GM23248 (cell line): ENCODE measurements at places on chromosomes 3 and 15. TPM values are rescaled to one million over a fixed set of nuclear protein-coding genes. Genes with fewer than 3 reads are reported as not detected.

- no peak overlapping the region for H3K4me3 ChIP-seq
- peaks cover 58% of the 10 kb centered on the region for H3K27me3 ChIP-seq
- no peaks in the 10 kb centered on the region for H3K36me3 ChIP-seq
Measured at GRCh38 chr3:55755516-55756205, 268.6 kb upstream of the WNT5A start.

DNA sequence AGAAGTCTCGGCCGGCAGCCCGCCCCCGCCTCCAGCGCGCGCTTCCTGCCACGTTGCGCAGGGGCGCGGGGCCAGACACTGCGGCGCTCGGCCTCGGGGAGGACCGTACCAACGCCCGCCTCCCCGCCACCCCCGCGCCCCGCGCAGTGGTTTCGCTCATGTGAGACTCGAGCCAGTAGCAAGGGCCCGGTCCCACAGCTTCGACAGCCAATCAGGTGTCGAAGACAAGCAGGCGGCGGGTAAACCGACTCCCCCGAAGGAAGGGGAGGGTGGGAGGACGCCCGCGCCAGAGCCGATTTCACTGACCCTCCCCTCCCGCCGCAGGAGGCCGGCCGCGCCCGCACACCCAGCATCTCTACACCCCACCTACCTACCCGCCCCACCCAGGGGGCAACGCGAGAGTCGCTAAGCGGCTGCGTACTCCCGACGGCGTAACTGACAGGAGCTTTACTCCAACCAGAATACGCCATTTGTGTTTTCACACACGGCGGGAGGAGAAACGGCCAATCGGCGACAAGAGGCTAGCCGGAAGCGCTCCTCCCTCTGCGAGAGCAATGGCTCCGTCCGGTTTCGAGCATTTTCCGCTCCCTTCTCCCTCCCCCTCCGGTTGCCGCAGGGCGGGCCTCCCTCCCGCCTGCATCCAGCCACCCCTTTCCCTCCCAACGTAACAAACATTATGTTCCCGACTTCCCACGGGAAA lies 633 bp upstream of the SETD5 start:
- peaks cover 34% of the 10 kb centered on the region for H3K36me3 ChIP-seq
- H3K27me3 ChIP-seq, result no peaks in the 10 kb centered on the region

DNA sequence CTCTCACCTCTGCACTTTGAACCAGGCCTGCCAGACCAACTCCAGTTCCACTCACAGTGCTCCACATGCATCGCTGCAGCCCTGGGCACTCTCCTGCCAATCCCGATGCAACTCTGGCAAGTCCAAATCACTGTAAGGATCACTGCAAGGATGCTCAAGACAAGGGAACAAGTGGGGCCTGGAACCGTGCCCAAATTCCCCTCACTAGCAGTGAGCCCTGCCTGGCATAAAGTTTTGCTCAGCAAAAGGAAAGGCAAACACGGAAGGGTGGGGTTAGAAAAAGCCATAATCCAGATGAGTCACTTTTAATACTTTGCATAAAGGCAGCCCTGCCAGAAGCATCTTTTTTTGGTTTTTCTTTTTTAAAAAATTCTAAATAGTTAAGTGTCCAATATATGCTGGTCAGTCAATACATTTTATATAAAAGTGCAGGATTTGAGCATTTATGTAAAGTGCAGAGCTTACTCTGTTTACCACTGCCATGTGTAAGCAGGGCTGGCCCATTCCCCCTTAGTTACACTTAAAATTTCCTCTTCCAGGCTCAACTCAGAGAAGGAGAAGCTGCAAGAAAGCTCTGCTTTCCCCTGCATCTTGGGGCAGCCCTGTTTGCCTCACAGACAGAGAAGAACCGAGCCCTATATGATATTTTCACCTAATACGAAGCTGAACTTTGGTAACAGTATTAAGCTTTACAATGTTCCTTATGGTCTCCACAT lies 102.2 kb downstream of the CD47 start:
- H3K27me3 ChIP-seq, result no peaks in the 10 kb centered on the region
- H3K36me3 ChIP-seq, result no peaks in the 10 kb centered on the region
- no peak overlapping the region for H3K4me3 ChIP-seq

The FGF12 gene
- not detected in 2 replicates for total RNA-seq

The BDH1 gene
- 0.38 and 3.4 TPM in 2 replicates for total RNA-seq

- H3K4me1 ChIP-seq, result no peaks in the 10 kb centered on the region
- no peaks in the 10 kb centered on the region for H3K27me3 ChIP-seq
Measured at GRCh38 chr3:4232798-4233197, 70.4 kb upstream of the SETMAR start.

DNA sequence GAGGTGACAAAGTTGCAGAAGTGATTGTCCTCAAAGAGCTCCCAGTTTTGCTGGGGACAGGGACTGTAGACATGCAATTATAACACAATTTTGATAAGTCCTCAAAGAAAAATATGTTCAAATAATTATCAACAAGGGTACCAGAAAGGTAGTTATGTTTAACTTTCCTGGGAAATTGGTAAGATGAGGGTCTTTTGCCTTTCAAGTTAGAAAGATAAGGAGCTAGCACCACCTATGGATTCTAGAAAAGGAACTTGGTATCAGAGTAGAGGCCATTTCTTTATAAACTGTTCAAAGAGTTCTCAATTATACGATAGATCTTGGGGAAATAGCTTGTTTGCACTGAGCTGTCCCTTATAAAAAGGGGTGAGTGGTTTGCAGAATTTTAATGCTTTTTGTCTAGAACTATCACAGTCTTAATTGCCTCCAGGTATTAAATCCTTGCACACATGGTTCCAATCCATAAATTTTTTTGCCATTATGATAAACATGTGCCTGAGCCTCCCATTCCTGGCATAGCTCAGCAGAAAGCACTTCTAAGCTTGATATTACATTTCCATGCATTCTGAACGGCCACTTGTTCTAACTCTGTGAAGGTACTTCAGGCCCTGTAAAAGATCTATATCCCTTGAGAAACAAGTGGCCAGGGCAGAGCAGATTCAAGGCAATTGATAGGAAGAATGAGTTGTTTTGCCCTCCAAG lies 247.5 kb upstream of the LRIG1 start:
- no peaks in the 10 kb centered on the region for H3K36me3 ChIP-seq
- no peak overlapping the region for H3K27ac ChIP-seq
- no peak for DNase-seq
- peaks cover 3% of the 10 kb centered on the region for H3K27me3 ChIP-seq
- H3K4me1 ChIP-seq, result no peaks in the 10 kb centered on the region
- H3K4me3 ChIP-seq, result no peak overlapping the region

- H3K27ac ChIP-seq, result no peak within 1 kb of the TSS
- no peaks in the 10 kb centered on the region for H3K36me3 ChIP-seq
- H3K27me3 ChIP-seq, result no peaks in the 10 kb centered on the region
- H3K4me3 ChIP-seq, result no peak within 1 kb of the TSS
- DNase-seq, result no peak
Measured at GRCh38 chr3:148827585-148827984, at the start of gene CPB1. TSS of gene CPB1 (plus strand) at chr3:148827811. CDS start at chr3:148827824, 13 bp downstream.

DNA sequence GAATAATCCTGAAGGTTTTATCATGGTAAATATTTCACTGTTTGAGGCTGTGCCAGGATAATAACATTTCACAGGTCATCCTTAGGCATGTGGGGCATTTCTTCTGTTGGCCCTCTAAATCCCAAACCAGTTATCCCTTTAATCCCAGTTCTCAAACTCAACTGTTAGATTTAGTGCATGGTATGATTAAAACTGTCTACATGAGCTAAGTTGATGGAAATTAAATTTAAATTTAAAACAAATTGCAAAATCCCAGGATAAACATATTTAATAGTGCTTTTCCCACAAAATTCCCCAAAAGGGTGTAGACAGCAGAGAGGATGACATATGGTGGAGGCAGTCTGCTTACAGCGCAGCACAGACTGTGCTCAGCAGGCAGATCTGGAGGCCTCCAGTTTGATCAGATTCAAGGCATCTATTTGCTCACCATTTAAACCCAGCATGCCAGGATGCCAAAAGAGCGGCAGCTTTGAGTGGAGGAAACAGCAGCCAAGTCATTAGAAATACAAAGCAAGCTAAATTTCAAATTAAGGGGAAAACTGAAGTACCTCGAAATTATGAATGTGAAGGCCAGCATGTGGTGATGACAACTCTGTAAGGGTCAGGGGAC lies 325.8 kb downstream of the KCNH8 start:
- H3K4me1 ChIP-seq, result no peaks in the 10 kb centered on the region
- H3K27ac ChIP-seq, result no peak overlapping the region
- no peak overlapping the region for H3K4me3 ChIP-seq

DNA sequence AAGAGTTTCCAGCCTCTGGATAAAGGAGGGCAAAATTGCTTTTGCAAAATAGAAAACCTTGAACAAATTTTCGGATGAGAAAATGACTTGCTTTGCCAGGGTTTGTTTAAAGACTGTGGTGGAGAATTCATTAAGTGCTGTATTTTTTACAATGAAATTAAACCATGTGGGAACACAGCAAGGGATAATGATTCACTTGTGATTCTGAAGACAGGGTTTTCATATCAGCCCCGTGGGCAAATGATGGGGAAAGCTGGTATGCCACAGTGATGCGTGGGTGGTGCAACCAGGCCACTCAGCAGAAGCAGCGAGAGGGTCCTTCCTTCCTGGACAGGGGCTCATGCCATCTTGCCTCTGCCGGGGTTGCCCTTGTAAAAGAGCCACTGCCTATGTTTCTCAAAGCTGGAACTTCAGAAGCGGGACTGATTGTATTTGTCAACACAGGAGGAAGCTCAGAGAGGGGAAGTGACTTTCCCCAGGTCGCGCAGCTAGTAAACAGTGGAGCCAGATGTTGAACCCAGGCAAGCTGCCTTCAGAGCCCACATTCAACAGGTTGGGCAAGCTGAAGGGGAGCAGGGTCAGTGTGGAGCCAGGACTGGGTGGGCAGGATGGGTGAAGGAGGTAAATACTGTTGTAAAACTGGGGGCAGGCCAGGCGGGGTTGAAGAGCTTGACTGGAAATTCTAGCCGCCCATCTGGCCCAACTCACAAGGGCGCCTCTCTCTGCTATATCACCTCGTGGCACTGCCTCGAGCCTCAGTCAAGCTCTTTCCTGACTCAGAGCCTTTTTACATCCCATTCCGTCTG lies 79.1 kb downstream of the TOP2B start:
- H3K27me3 ChIP-seq, result no peaks in the 10 kb centered on the region
- H3K4me3 ChIP-seq, result no peak overlapping the region
- H3K36me3 ChIP-seq, result no peaks in the 10 kb centered on the region
- DNase-seq, result peak; percentile 31
- H3K4me1 ChIP-seq, result no peaks in the 10 kb centered on the region

The KBTBD12 gene
- not detected in 2 replicates for total RNA-seq

DNA sequence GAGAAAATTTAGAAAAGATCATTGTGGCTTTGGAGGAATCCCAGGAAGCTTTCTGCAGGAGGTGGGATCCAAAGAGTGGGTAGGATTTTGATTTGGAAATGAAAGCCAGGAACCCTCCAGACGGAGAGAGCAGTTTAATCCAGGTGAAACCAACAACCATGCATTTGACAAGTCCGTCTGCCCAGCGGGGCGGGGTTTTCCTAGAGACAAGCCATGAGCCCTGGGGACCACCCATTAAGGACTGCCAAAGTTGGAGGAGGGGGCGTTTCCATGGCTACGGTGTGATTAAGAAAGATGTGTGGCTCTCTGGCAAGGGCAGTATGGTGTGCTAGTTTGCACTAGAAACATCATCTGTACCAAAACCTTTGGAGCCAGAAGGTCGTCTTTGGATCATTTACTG lies 53.4 kb downstream of the SRGAP3 start:
- DNase-seq, result no peak
- H3K4me1 ChIP-seq, result no peaks in the 10 kb centered on the region
- no peak overlapping the region for H3K4me3 ChIP-seq
- H3K36me3 ChIP-seq, result no peaks in the 10 kb centered on the region

DNA sequence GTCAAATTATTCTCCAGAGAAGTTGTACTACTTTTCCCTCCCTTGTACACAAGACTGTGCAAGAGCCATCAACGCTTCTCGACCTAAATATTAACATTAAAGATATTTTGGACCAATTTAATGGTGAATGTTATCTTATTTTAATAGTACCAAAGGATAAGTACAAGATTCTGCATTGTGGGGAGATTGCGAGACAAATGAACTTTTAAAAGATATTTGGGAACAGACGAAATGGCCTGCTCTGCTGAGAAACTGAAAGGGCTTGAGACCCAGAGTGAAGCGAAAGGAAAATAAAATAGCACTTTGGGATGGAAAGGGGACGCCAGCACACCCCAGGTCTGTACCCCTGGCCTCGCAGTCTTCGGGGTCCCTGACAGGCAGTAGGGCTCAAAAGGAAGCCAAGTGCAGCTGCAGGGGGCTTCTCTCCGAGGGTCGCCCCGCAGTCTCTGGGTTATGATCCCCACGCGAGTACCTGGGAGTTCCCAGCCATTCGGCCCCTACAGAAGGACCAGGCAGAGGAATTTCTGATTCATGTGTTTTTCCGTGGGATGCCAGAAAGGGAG lies 97.6 kb upstream of the VGLL3 start:
- H3K4me3 ChIP-seq, result peak overlapping the region; percentile 95
- H3K27ac ChIP-seq, result peak overlapping the region; percentile 93
- DNase-seq, result peak; percentile 67
- no peaks in the 10 kb centered on the region for H3K27me3 ChIP-seq
- H3K4me1 ChIP-seq, result peaks cover 33% of the 10 kb centered on the region

The OSTN gene
- not detected in 2 replicates for total RNA-seq

GRCh38 chr3:156641618-156641975 lies 32.8 kb upstream of the TIPARP start:
- H3K27ac ChIP-seq, result no peak overlapping the region
- H3K4me1 ChIP-seq, result peaks cover 9% of the 10 kb centered on the region; the same call in 1 of the 2 replicates
- no peak for DNase-seq
- no peaks in the 10 kb centered on the region for H3K36me3 ChIP-seq
- H3K4me3 ChIP-seq, result no peak overlapping the region

- no peaks in the 10 kb centered on the region for H3K4me1 ChIP-seq
- H3K27ac ChIP-seq, result no peak overlapping the region
- DNase-seq, result peak; percentile 24
- no peaks in the 10 kb centered on the region for H3K36me3 ChIP-seq
- H3K27me3 ChIP-seq, result peaks cover 24% of the 10 kb centered on the region
Measured at GRCh38 chr3:50532062-50532705, 28.8 kb upstream of the CACNA2D2 start.

GRCh38 chr3:57951066-57951882 lies 56.9 kb upstream of the FLNB start:
- DNase-seq, result peak; percentile 90
- H3K4me3 ChIP-seq, result no peak overlapping the region
- no peaks in the 10 kb centered on the region for H3K36me3 ChIP-seq
- H3K4me1 ChIP-seq, result peaks cover 39% of the 10 kb centered on the region

The RETNLB gene
- not detected in 2 replicates for total RNA-seq

The CLDND1 gene
- total RNA-seq, result 46.4 and 51.3 TPM in 2 replicates

DNA sequence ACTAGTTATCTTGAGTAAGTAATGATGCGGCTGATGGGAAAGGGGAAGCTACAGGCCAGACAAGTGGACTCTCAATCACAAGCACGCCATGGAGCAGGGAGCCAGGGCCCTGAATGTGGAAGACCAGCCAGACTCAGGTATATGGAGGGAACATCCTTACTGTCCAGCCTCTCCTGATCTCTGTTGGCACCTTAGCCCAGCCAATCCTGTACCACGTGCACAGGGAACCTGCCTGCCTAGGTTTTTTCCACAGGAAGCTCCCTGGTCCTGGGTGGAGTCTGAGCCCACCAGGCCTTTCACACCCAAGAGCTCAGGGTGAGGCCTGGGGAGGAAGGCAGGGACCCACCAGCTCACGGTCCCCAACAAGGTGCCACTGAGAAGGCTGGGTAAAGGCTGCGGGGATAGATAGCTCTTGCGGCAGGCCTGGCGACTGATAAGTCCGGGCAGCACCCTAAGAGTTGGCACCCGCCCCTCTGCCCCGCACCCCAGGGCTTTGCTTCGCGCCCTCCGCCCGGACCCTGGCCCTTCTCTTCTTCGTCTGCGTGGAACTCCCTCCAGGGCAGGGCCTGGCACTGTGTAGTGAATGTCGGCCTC lies 933 bp upstream of the APEH start:
- peak overlapping the region; percentile 81 for H3K4me3 ChIP-seq
- H3K27me3 ChIP-seq, result no peaks in the 10 kb centered on the region
- peak overlapping the region; percentile 87 for H3K27ac ChIP-seq
- peaks cover 11% of the 10 kb centered on the region for H3K4me1 ChIP-seq
- 0 out of 2 replicates have a peak, but pooled peaks cover 4% of the 10 kb centered on the region for H3K36me3 ChIP-seq

The MRPL3 gene
- total RNA-seq, result 115 and 128 TPM in 2 replicates

The LRRC3B gene
- total RNA-seq, result not detected in 2 replicates

The GALNT15 gene
- total RNA-seq, result 11.7 and 12.9 TPM in 2 replicates
